C1 segment of cervical spinal cord (tissue), 14 donors: ENCODE measurements at places on chromosomes 4 and X.

GRCh38 chrX:103716962-103717361 lies 6.3 kb downstream of the TMEM31 start:
- no peak for DNase-seq

DNA sequence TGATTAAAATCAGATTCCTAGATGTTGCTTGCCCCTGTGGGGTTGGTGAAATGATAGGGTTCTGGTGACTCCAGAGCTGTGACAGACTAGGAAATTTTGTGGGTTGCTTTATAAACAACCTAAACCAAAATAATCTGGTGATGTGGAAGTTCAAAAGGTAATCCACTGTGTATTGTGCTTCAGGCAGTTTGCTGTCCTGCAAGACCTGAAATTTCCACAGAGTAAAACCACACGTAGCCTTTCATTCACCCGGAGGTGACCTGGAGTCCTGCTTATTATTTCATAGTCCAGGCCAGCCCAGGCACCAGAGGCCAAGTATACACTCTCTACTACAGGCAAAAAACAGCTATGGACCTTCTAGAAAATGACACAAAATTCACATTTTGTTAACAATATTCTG lies 114.6 kb upstream of the CBR4 start:
- no peak for DNase-seq

- no peak for DNase-seq
These were observed 3.2 kb downstream of the HTRA3 start for GRCh38 chr4:8272472-8273428.

- DNase-seq: no peak
These were observed 313.3 kb upstream of the ACTRT1 start for GRCh38 chrX:128365492-128365891.

DNA sequence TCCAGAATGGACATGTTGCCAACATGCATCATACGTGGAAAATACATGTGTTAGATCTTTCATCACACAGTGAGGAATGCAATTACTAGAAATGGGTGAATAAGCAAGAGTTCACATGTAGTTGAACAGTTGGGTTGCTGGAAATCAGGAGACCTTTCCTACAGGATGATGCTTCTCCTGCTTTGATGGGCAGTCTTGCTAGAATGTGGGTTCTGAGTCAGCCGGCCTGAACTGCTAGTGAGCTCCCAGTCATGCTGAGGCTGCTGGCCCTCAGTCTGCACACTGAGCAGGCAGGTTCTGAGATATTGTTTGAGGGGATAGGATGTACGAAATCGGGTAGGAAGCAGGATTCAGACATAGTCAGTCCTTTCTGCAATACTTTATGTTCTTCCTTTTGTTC lies 20.2 kb downstream of the MSL3 start:
- no peak for DNase-seq

DNA sequence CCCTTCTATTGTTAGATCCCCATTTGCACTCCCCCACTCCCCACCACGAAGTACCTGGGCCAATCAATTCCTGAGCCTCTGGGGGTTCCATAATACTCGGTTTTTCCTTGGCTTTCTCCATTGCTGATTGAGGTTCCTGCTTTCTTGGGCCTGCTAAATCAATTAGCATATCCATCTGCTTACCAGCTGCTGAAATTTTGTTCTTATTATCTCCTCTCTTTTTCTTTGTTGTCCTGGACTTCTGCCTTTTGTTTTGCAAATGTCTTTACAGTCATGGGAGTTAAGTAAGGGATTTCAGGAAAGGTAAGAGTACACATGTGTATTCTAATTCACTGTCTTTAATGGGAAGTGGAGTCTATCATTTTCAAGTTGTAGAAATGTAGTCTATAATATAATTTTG lies 222.2 kb downstream of the MID1 start:
- DNase-seq: no peak

DNA sequence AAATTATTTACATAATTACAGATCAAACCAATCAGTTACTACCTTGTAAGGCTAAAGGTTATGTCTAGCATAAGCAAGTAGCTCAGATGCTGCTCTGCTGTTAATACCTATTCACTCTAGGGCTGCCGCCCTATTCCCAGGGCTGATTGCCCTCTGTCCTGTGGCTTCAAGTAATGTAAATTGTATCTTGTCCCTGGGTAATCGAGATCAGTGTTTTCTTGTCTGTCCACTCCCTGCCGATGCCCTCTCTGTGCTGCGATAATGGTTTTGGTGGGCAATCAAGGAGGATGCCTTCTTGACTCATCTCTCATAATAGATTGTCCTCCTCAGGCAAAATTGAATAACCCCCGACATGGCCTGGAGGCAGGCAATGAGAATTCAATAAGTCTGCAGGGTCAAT lies 641.0 kb upstream of the PITX2 start:
- DNase-seq: no peak

- peak; percentile 44 for DNase-seq
These were observed at the start of gene ZNF827 for GRCh38 chr4:145938618-145939440. ZNF827 (minus strand) TSS chr4:145938823; CDS start chr4:145938407, 416 bp downstream.

- no peak for DNase-seq
These were observed 48.3 kb downstream of the AMELX start for GRCh38 chrX:11341274-11342201.

DNA sequence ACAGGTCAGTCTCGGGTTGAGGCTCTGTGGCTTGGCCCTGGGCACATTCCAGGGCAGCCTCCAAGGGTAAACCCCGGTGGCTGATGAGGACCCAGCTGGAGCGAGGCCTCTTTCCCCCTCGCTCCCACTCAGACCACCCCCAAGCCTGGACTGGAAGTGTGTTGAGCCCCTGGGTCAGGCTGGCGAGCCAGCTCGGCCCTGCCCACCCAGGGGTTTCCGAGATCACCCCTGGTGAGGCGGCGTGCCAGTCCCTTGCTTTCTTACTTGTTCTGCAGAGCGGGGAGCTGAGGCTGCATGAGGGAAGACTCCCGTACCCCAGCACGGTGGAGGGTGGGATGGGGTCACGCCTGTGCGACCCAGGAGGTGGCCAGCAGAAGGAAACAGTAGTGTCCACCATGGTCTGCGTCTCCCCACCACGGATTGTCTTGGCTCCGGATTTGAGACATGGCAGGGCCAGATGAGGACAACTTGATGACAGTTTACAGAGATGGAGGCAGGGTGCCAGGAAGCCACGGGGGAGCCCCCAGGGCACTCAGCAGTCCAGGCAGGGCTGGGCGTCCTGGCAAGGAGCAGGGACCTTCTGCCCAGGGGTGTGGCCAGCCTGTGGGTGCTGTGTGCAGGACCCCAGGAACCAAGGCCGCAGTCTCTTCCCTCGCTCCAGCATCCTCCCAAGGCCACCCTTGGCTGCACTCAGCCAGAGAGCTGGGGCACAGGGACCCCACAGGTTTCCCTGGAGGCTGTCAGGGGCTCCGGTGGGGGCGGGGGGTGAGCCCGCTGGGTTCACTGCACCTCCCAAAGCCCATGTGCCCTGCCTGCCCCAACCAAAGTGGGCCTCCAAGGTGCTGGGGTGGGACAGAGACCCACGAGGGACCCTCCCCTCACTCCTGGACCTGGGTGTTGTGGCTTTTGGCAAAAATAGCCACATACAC lies 6.6 kb upstream of the FGFRL1 start:
- DNase-seq: no peak

- DNase-seq: no peak
These were observed 60.9 kb upstream of the PACRGL start for GRCh38 chr4:20639346-20639745.

- no peak for DNase-seq
These were observed 589.0 kb upstream of the FAM241A start for GRCh38 chr4:111556141-111556781.

DNA sequence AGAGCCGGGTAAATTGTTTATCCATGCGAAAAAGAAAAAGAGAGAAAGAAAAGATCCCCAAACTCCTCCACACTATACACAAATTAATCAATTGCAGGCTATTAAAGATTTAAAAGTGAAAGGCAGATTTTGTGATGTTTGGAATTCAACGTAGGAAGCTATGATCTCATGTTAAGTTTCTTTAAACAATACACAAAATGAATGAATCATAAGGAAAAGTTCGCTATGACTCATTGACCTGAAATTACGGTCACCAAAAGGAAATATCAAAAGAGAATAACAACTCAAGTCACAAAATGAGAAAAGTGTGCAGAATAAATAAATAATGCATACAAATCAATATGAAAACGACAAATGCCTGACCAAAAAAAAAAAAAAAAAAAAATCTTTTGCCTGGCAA lies 28.6 kb downstream of the CLNK start:
- DNase-seq: no peak

GRCh38 chr4:184012937-184013336 lies 107.8 kb downstream of the STOX2 start:
- no peak for DNase-seq

GRCh38 chr4:4268776-4269175 lies 20.8 kb upstream of the TMEM128 start:
- DNase-seq: no peak

DNA sequence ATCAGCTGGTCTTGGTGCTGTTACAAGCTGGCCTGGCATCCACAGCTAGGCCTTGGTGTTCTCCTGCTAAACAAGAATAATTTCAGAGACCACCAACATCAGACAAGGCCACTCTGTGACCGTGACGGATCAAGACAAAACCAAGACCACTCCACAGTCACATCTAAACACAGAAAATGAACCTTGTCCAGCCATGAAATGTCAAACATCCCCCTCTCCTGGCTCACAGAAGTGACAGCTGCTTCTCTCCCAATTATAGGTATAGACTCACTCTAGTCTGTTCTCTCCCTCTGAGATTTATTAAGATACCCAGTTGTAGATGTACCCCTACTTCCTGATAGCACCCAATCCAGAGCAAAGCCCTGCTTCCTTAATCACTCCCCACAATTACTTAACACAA lies 40.4 kb downstream of the EFHC2 start:
- DNase-seq: no peak

DNA sequence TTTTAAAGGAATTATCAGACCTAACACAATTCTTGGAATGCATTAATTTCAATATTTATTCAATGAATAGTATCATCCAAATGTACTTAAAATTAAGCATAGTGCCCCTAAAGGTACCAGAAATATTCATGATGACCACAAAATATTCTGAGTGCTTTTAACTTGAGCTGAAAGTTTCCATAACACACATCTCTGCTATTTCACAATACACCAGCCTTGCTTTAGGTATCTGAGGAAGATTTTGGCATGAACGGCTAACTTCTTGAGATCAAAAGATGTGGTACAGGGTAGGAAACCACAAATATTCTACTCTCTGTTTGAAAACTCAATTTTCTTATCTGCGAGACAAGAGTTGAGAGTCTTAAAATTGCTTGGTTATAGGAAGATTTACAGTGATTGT lies 538.3 kb upstream of the PCDH7 start:
- no peak for DNase-seq

- no peak for DNase-seq
These were observed 106.1 kb downstream of the EFNB1 start for GRCh38 chrX:68934922-68935321.

DNA sequence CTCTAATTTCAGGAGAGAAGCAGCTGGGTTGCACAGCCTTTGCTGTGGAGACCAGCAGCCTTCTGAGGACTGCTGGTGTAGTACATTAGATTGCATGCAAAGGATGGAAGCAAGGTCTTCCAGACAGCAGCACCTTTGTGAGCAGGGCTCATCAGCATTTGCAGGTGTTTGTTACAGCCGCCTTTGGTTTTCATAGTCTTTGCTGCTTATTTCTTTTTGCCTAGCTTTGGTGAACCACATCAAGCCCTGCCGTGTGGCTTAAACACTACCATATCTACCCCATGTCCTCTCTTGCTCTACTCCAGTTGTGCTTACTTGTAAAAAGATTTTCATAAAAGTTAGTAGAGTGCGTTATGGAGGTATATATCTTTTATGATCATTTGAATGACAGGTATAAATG lies 57.5 kb downstream of the MTM1 start:
- no peak for DNase-seq

DNA sequence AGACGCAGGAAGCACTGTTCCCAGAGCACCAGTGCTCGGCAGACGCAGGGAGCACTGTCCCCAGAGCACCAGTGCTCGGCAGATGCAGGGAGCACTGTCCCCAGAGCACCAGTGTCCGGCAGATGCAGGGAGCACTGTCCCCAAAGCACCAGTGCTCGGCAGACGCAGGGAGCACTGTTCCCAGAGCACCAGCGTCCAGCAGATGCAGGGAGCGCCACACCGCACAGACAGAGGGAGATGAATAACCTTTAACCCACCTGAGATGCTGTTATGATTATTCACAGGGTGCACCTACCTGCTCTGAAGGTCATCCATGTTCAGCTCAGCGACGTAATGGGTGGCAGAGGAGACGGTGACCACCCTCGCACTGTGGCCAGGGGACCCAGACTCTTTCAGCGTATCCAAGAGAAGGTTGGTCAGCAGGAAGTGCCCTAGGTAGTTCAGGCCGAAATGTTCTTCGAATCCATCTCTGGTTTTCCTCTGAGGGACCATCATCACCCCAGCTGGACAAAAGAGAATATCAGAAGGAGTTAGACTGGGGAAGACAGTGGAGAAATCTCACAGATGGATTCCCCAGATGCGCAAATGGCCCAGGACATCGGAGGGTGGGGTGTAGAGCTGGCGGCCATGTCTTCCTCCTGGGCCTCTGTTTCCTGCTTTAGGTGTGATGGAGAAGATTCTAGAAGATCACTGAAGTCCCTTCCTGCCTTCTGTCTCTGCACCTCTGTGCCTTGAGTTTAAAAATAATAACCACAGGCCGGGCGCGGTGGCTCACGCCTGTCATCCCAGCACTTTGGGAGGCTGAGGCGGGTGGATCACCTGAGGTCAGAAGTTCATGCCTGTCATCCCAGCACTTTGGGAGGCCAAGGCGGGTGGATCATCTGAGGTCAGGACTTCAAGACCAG lies 234.1 kb downstream of the DHRSX start:
- DNase-seq: no peak

GRCh38 chr4:68895561-68896198 lies 55.9 kb downstream of the UGT2A3 start:
- DNase-seq: no peak

GRCh38 chrX:23578079-23578478 lies 89.2 kb upstream of the PRDX4 start:
- no peak for DNase-seq

DNA sequence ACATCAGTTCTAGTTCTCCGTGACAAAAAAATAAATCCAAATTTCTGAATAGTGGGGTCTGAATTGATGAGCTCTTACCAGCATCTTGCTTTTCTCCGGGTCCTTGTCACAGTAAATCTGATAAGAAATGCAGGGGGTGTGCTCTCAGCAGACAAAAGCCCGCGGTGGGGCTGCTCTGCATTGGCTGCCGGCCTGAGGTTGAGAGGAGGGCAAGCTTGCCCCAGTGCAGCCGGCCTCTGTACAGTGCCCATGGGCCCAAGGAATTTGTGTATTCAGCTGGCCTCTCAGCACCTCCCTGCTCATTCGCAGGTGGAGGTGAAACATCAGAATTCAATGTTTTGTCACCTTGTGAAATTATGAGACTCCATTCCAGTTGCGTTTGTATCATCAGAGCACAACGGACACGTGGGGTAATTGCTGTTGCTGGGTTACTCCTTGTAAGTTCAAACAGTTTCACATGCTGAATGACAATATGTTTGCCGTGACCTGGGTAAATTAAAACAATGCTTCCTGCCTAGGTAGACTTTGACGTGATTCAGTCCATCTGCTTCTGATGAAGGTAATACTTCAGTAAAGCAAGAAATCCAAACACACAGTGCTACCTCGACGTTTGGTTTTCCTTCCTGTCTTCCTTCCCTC lies 596.4 kb downstream of the MID1IP1 start:
- no peak for DNase-seq
